ENCODE measurements at places on chromosomes 3 and 15.

DNA sequence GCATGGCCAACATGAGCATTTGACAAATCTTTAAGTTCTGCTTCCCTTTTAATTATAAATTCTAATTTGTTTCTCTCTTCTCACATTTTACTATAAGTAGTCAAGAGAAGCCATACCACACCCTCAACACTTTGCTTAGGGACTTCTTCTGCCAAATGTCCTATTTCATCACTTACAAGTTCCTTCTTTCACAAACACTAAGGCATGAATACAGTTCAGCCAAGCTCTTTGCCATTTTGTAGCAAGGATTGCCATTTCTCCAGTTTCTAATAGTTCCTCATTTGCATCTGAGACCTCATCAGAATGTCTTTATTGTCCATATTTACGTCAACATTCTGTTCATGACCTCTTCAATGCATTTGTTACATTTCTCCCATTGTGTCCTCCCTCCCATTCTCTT is 29.4 kb downstream of the SLC22A14 start:
- peak; percentile 25 for DNase-seq

- no peak for DNase-seq
Measured at GRCh38 chr3:199835-200234, 3.3 kb downstream of the CHL1 start.

DNA sequence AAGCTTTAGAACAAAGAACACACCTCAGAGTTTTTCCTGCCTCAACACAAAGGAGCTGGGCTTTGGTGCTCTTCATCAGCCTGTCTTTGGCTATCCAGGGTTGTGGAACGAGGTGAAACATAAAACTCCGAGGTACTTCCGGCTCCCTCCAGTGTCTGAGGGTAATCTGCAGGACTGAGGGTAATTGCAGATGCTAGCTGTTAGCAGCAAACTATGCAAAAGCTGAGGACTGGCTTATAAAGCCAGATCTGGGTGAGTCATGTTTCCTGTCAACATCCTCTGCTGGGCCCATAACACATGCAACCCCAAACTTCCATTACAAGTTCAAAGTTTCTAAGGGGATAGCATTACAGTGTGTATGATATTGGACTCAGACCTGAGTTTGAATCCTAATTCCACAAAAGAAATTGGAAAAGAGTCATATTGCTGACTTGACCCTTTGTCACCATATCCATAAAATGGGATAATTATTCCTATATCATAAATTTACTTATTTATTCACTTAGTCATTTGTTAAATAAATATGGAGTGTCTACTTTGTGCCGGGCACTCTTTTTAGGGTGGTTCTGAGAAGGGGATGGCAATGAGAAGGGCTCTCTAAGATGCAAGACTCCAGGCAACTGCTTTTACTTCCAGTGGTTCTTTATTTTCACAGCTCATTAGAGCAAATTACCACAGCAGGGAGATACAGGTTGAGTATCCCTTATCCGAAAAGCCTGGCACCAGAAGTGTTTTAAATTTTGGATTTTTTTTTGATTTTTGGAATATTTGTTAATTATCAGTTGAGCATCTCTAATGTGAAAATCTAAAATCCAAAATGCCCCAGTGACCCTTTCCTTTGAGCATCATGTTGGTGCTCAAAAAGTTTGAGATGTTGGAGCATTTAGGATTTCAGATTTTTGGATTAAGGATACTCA is 9.5 kb upstream of the TRIM69 start:
- DNase-seq: peak; percentile 86

- peak; percentile 55 for DNase-seq
Measured at GRCh38 chr3:186772281-186772694, 11.1 kb upstream of the EIF4A2 start.

- no peak for DNase-seq
Measured at GRCh38 chr15:78997981-78998499, 53.2 kb upstream of the CTSH start.

GRCh38 chr3:194877291-194878119 is 191.8 kb downstream of the FAM43A start:
- no peak for DNase-seq

- DNase-seq: peak; percentile 72
Measured at GRCh38 chr15:41513506-41514227, at the start of gene LTK. Gene LTK (minus strand): TSS chr15:41513827. CDS start chr15:41513709, 118 bp downstream.
